ENCODE measurements at places on chromosomes 4 and X.

DNA sequence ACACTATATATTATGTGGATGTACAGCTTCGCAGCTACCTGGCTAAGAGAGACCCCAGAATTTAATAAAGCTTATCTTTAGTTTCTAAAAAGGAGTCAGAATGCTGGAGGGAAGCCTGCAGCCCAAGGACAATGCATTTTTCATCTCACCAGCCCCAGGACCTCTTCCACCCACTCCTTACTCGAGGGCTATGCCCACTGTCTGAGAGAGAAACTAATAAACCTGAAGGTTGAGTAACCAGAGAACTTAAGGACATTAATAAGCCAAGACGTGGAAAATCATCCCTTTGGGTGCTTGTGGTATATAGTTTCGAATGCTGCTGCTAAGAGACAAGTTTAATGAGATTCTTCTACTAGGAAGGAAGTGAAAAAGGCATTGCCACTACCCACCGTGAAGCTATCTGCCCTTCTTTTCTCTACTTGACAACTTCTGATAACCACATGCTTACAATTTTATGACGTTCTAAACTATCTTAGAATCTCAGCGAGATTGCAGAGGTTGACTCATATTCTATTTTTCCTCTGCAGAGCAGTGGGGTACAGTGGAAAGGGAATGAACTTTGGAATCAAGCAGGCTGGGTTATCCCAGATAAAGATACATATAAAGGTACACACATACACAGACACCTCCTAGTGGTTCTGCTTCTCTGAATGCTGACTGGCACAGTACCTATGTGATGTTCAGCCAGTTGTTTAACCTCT, 3.3 kb downstream of the RELL1 start:
- DNase-seq: no peak

DNA sequence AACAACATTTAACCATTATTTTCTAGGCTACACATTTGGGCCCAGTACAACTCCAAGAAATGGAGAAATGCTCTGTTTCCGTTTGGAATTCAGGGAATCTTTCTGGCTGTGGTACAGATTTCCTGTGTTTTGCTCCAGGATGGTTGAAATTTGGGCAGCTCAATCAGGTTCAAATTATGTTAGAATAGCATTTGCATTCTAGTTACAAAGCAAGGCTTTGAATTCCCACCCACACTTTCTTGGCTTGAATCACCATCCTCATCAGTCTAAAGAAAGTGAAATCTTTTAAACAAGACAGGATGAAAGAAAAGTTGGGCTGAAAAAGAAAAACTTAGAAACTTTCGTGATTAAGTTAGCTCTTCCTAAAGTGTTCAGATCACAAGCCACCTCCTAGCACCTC, 98.1 kb upstream of the VCX3B start:
- DNase-seq: no peak

DNA sequence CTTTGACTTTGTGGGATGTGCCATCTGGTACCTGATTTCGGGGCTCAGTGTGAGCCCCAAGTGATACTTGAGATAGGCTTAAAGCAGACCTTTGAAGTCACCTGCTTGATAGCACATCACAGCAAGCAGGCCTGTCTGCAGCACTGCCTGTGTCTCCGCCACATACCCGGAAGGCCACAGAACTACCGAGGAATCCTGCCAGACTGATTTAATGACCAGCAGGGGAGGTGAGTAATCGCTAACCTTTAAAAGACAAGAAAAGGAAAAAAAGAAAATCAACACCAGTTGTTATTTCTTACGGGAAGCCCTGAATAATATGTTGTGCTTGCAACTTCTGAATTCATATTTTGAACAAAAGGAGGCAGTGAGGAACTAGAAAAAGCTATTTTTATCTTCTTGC, 6.8 kb downstream of the PTCHD1 start:
- DNase-seq: no peak

DNA sequence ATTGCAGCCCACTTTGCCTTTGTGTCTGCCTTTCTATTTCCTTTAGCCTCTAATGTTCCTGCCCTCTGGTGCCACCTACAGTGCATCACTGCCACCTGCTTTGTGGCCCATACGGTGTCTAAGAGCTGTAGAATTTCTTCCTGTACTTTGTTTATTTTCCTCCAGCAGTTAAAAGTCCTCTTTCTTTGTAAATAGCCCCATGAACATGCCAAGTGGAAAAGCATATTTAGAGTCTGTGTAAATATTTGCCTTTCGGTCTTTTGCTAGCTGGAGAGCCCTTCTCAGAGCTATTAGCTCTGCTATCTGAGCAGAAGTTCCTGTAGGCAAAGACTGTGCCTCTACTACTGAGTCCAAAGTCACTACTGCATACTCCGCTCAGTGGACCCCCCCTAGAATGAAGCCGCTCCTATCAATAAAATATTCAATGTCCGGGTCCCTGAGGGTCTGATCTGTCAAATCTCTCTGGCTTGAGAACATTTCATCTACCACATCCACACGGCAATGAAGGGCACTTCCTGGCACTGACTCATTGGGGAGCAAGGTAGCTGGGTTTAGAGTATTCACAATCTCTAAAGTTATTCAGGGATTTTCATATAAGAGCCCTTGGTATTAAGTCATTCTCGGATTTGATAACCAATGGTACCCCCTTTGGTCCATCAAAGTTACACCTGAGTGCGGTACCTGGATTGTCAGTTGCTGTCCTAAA, 36.3 kb downstream of the SULT1E1 start:
- DNase-seq: no peak

GRCh38 chr4:105807496-105807895, 87.8 kb upstream of the NPNT start:
- DNase-seq: no peak

- DNase-seq: no peak
Observed at GRCh38 chr4:19030048-19030447, 1008.5 kb upstream of the LCORL start.

DNA sequence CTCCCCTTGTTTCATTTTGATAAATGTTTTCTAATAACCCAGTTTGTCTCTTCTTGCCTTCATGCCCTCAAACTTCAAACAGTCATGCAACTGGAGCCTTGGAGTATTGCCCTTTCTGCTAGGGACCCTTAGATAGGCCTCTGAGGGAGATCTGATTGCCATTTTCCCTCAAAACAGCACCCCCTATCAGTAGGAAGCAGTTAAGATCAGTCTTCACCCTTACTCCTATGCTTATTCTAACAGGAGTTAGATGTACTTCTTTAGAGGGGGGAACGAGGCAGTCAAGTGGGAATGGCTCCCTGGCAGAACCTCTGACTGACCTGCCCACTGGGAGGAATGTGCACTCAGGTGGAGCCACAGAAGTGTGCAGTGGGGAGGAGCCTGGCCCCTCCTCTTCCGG, 74.1 kb downstream of the FAM47A start:
- DNase-seq: no peak

DNA sequence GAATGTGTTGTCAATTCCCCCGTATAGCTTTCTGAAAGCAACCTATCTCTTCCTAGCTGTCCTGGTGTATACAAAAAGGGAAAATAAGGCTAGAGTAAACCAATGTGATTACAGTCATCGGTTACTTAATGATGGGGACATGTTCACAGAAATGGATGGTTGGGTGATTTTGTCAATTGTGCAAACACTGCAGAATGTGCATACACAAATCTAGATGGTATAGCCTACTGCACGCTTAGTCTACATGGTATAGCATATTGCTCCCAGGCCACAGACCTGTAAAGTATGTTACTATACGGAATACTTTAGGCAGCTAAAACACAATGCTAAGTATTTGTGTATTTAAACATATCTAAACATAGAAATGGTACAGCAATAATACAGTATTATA, 5.1 kb downstream of the DTHD1 start:
- no peak for DNase-seq
